ENCODE measurements at places on chromosomes 4 and X.

DNA sequence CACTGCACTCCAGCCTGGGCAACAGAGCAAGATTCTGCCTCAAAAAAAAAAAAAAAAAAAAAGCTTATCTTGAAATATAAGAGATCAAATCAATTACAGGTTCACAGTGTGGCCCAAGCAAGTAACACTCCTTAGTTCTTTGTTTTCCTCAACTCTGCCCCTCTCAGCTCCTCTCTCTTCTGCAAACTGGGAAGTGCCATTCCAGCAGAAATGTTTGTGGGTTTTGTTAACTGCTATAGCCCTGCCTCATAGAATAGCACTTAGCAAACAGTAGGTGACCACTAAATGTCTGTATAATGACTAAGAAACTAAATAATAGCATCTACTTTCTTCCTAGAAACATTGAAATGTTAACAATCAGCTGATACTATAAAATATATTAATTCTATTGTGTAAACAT, 160.0 kb upstream of the NAP1L5 start:
- DNase-seq: no peak

- no peak for DNase-seq
These were observed 38.5 kb downstream of the ELF4 start for GRCh38 chrX:130071611-130072344.

GRCh38 chr4:31917334-31917733, 1197.2 kb downstream of the PCDH7 start:
- DNase-seq: no peak

- no peak for DNase-seq
These were observed 5.0 kb downstream of the IRAK1 start for GRCh38 chrX:154014429-154015380.

DNA sequence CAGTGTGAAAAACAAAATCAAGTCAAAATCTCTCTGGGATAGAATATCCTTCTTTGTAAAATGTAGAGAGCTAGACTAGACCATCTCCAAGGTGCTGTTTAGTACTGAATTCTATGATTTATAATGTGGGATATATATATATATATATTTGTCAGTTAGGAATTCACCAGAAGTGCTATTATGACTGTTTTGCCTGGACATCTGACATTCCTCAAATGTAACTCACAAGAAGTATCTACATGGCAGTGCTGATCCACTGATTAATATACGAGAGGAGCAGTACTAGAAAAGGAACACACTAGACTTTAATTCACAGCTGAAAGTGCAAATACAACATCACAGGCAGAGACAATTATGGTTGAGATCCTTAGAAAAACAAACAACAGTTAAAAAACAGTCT, 208.9 kb downstream of the GBA3 start:
- DNase-seq: no peak

DNA sequence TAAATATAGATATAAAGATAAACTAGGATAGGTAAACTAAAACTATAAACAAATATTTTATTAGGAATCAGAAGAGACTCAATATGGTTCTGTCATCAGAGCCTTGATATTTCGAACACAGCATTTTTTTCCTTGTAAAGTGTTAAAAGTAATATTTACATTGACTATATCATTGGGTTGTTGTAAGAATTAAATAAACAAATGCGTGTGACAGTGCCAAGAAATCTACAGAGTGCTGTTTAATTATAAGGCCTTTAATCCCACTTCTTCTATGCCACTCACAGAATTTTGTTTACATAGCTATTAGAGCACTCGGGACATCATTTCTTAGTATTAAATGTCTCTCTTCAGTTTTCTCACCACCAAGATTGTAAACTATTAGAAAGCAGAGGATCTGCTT, 807.4 kb downstream of the FSTL5 start:
- DNase-seq: no peak

DNA sequence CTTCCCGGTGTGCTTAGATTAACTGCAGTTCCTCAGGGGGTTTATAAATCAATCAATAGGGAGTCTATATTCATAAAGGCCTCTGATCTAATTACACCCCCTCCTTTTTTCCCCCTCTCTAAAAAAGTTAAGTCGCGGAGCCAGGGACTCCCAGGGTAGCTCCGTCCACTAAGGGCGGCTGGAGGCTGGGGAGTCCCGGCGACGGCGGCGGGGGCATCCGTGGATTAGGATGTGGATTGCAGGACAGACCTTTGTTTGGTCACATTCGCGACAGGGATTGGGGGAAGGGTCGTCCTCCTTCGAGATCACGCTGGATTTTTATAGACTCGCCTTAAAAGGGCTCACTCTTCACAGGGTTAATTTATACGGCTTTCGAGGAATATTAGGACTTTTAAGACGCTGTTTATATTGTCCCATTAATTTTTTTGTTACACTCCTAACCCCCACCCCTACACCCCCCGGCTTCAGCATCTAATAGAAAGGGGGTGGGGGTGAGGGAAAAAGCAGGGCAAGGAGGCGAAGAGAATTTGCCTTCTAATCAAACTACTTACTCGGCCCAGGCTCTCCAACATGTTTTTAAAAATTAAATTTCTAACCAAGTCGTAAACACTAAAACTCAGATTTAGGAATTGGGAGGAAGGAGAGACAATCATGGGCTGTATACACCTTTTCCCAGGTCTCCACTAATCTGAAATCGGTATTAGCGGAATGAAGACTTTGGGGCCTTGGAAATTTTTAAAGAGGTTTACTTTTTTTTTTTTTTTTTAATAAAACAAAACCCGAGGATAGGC, 8.5 kb downstream of the PITX2 start:
- no peak for DNase-seq

GRCh38 chrX:50036426-50036825, 114.0 kb downstream of the CLCN5 start:
- DNase-seq: no peak

- no peak for DNase-seq
These were observed 25.6 kb upstream of the TCEANC start for GRCh38 chrX:13627306-13627705.

DNA sequence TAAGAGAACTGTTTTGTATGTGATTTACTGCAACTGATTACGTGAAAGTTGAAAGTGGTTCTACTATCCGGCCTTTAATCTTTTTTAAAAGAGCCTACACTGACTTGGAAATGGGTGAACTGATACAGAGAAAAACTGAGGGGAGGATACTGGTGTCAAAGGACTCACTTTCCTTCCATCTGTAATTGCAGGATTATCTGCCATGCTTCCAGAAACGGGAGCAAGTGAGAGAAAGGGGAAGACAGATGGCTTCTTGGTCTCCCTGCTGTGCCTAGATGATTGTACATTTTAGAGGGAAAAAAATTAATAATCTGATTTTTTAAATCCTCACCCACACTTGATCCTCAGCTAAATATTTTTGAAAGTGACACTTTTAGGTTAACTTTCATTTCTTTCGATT, 88.3 kb upstream of the GRID2 start:
- no peak for DNase-seq

DNA sequence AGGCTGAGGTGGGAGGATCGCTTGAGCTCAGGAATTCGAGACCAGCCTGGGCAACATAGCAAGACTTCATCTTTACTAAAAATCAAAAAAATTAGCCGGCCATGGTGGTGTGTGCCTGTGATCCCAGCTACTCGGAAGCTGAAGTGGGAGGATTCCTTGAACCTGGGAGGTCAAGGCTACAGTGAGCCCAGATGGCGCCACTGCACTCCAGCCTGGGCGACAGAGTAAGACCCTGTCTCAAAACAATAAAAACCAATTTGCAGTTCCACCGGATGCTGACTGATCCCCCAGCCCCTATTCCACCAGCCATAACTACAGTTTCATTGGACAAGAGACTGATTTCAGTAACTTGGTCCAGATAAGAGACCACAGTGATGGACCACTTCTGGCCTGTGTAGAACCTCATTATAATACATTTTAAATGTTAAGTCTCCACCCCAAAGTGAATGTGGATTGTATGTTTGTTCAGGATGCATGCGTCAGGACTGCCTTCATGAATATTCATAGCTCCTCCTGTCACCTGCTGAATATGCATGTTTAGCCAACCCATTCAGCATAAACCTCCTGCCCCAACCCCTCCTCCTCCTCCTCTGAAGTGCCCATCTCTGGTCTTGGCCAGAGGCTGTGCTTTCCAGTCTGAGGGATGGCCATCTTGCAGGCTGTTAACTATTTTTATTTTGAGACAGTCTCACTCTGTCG, 2.3 kb upstream of the SLBP start:
- DNase-seq: no peak

- no peak for DNase-seq
These were observed 41.3 kb upstream of the ATP6AP2 start for GRCh38 chrX:40539214-40540142.

All from activated gamma-delta T cell (primary cell).